Thymus (tissue), 14 donors: ENCODE measurements at places on chromosomes 1 and 21. TPM values are rescaled to one million over a fixed set of nuclear protein-coding genes. Genes with fewer than 3 reads are reported as not detected.

Gene ELAVL4
- total RNA-seq = 2.1 TPM

Gene SELP
- 1.0 TPM for total RNA-seq

Gene TNFRSF1B
- 19.1 TPM for total RNA-seq

Gene RIMS3
- 3.8 TPM for total RNA-seq

Gene RPL11
- 3,178 TPM for total RNA-seq

Gene FH
- 39.2 TPM for total RNA-seq
